ENCODE measurements at places on chromosomes 16 and 17. TPM values are rescaled to one million over a fixed set of nuclear protein-coding genes. Genes with fewer than 3 reads are reported as not detected.

DNA sequence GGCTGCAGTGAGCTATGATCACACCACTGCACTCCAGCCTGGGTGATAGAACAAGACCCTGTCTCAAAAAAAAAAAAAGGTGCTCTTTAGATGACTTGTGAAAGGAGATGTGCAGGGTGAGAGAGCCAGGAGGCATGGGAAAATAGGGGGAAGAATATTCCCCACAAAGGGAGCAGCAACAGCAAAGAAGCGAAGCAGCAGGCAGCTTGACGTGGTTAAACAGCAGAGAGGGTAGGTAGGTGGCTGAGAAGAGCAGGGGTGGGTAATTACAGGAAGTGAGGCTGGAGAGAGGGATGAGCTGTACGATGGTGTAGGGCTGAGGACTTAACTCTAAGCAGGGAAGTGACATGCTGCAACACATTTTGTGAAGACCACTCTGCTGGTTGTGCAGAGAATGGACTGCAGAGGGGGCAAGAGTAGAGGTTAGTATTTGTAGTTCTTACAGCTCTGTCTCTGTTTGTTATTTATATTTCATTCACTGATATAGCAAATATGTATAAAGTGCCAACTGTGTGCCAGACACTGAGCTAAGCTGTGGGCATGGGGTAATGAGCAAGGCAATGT is 1.6 kb downstream of the HEATR3 start:
- DNase-seq: peak; percentile 48
- H3K4me3 ChIP-seq: peak overlapping the region; percentile 19
- peaks cover 23% of the 10 kb centered on the region for H3K36me3 ChIP-seq

DNA sequence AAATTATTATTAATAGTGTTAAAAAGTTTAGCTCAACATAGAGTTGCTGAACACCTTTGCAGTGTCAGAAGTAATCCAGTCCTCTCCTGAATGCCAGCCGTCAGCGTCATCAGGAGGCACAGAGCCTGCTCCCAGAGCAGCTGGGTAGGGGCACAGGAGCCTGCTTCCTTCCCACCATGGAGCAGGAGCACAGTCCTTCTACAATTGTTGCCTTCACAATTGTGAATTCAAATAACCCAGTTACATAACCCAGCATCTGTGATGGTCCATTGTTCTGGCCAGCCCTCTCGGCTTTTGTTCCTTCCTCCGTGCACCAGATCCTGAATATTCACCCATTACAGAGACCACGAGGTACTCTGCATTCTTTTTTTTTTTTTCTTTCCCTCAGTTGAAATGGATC is 393.9 kb upstream of the MAF start:
- no peak for DNase-seq
- no peaks in the 10 kb centered on the region for H3K36me3 ChIP-seq
- no peaks in the 10 kb centered on the region for H3K27me3 ChIP-seq
- H3K4me3 ChIP-seq: no peak overlapping the region
- no peak overlapping the region for H3K27ac ChIP-seq

- no peak for DNase-seq
- H3K4me1 ChIP-seq: peaks cover 3% of the 10 kb centered on the region
- H3K27me3 ChIP-seq: no peaks in the 10 kb centered on the region
- H3K36me3 ChIP-seq: no peaks in the 10 kb centered on the region
These were observed 10.9 kb upstream of the ZFP90 start for GRCh38 chr16:68528233-68528632.

SLC9A5 gene
- total RNA-seq: 2.4 TPM

- H3K27me3 ChIP-seq: no peaks in the 10 kb centered on the region
- peaks cover 29% of the 10 kb centered on the region for H3K4me1 ChIP-seq
- H3K36me3 ChIP-seq: peaks cover 22% of the 10 kb centered on the region
- DNase-seq: peak; percentile 74
- no peak overlapping the region for H3K4me3 ChIP-seq
These were observed 29.3 kb downstream of the CEP295NL start for GRCh38 chr17:78873519-78874340.

DNA sequence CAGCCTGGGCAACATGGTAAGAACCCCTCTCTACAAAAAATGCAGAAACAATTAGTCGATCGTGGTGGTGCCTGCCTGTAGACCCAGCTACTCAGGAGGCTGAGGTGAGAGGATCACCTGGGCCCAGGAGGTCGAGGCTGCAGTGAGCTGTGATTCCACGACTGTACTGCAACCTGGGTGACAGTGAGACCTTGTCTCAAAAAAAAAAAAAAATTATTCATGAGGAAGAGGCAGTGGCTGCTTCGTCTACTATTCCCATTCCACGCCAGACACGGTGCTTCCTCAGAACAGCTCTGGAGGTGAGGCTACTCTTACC is 52.2 kb upstream of the GSE1 start:
- H3K36me3 ChIP-seq: no peaks in the 10 kb centered on the region
- DNase-seq: no peak
- H3K27me3 ChIP-seq: no peaks in the 10 kb centered on the region
- H3K4me1 ChIP-seq: peaks cover 17% of the 10 kb centered on the region

- no peaks in the 10 kb centered on the region for H3K27me3 ChIP-seq
- H3K27ac ChIP-seq: no peak overlapping the region
- no peak overlapping the region for H3K4me3 ChIP-seq
- no peaks in the 10 kb centered on the region for H3K36me3 ChIP-seq
These were observed 79.7 kb upstream of the NOL11 start for GRCh38 chr17:67637901-67638641.
